ENCODE measurements at places on chromosomes 6 and 20.

DNA sequence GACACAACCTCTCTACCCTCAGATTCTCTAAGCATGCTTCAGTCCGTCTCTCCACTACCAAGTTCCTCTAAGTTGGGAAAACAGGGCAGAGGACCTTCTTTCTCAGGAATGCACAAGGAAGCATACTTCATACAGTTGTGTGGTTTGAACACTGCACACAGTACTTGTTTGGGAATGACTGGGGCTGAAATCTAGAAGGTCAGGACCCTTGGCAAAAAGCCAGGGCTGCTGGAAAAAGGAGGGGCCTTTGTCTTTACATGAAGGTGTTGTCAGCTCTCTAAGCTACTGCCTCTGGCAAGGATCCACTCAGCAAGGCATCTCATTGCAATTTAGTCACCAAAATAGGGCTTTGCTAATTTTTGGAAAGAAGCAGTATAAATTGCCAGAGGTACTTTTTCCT lies 20.7 kb upstream of the HEY2 start:
- DNase-seq: no peak

GRCh38 chr6:170423030-170423429 lies 116.5 kb downstream of the FAM120B start:
- no peak for DNase-seq

- DNase-seq: peak; percentile 45
Observed at GRCh38 chr6:10413850-10414738, 780 bp downstream of the TFAP2A start.

- DNase-seq: no peak
Observed at GRCh38 chr6:132253211-132253610, 148.1 kb downstream of the MOXD1 start.

GRCh38 chr6:45132658-45133294 lies 195.4 kb upstream of the RUNX2 start:
- DNase-seq: no peak

DNA sequence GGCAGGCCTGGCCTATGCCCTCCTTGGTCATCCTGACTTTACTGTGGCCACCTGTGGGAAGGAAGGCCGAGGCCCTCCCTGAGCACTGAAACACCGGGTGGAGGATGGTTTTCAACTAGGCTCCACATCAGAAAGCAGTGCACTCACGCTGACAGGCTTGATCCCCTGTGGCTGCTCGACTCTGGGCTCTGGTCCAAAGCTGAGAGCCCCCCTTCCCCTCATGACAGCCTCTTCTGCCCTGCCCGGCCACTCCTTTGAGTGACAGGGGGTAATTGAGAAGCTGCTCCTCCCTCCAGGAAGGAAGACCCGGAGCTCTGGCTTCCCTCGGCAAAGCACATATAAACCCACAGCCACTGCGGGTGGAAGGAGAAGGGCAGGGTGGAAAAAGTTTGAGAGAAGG lies 43.6 kb downstream of the MUC22 start:
- peak; percentile 57 for DNase-seq

All from brain (organoid and tissue), 16 donors.